Vagina (tissue), 2 donors: ENCODE measurements at places on chromosomes 4 and X.

- DNase-seq: no peak
These were observed 29.8 kb upstream of the MAGEA11 start for GRCh38 chrX:149682031-149682430.

GRCh38 chrX:129043138-129043537, 480.2 kb downstream of the SMARCA1 start:
- DNase-seq: no peak

DNA sequence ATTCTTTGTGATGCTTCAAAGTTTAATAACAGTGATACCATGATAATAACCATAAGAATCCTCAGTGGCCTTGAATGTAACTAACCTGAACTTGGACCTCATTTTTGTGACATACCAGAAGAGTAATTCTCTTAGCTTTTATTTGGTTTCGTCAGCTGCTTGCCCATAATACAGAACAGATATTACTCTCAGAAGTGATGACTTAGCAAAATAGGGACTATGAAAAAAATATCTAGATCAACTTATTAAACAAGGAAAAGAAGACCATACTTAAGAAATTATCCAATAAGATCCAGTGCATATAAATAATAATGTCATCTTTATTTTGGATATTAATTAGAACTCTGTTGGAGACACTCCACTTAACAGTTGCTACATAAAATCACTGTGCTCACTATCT, 236.9 kb upstream of the GPC4 start:
- DNase-seq: no peak

GRCh38 chrX:119503484-119503861, 35.2 kb downstream of the SLC25A5 start:
- no peak for DNase-seq

DNA sequence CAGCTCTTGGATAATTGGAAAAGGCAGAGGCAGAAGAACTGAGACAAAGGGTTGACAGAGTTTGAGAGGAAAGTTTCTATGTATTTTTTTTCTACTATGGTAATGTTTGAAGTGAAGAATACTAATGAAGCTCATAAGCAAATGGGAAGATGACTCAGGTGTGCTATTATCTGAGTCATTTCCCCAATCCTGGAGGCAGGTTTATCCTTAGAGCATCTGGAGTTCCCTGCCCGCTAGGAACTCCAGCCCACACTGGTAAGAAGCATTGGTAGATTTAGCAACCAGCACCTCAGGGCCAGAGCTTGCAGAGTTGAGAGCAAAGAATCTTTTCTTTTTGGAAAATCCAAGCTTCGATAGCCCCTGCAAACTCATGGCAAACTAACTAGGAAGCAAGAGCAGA, 55.2 kb downstream of the DOCK11 start:
- no peak for DNase-seq

GRCh38 chrX:111309083-111309482, 38.8 kb upstream of the CAPN6 start:
- no peak for DNase-seq

DNA sequence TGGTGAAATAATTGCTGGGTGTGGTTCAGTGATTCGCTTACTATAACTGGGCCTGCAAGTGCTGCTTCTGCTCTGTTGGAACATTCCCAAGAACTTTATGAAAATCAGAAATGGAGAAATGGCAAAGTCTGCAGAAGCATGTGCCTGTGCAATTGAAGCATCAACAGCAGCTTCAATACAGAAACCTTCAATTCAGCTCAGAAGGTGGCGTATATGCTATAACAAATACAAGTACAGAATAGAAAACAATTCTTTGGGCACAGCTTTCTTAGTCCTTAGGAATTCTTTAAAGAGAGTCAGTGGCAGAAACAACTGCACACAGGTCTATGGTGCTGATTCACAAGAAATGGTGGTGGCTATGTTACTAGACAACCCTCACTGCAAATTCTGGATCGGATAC, 18.0 kb upstream of the PDHA2 start:
- no peak for DNase-seq

GRCh38 chr4:39464886-39465501, 6.1 kb downstream of the LIAS start:
- DNase-seq: no peak

- DNase-seq: no peak
These were observed 57.6 kb upstream of the RAP1GDS1 start for GRCh38 chr4:98203332-98204235.

DNA sequence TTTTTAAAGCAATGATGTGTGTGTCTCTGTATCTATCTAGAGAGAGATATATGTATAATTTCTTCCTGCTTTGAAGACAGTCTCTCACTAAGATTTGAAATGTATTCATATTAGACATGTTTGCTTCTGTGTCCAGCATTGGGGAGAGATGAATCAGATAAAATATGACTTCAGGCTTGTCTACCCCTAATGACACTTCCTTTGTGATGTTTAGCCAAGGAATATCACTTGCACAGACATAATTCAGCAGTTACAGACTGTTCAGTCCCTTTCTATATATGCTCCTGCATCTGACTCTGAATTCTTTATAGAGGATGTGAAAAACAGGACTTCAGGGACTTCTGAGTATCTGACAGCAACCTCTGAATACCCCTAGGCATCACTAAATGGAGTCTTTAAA, 158.4 kb downstream of the DCLK2 start:
- DNase-seq: no peak

- DNase-seq: no peak
These were observed 15.0 kb downstream of the CFI start for GRCh38 chr4:109786846-109787245.

- no peak for DNase-seq
These were observed 92.3 kb downstream of the SPRY1 start for GRCh38 chr4:123488916-123489315.

DNA sequence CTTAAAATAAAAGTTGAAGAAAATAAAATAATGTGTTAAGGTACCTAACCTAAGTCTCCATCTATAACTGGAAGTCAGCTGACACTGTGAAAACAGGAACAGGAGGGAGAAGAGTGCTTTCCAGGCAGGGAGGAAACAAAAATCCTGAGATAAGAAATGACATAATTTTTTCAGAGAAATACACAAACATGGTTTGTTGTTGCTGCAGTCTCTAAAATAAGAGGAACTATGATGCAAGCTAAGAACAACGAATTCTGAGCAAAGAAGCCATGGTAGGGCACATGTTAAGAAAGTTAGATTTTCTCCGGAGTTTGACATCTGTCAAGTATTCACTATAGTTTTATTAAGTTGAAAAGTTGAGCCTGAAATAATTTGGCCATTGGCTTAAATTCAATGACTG, 26.9 kb downstream of the PAPSS1 start:
- DNase-seq: no peak

- DNase-seq: no peak
These were observed 65.1 kb upstream of the DDX53 start for GRCh38 chrX:22934640-22935039.

- no peak for DNase-seq
These were observed 232.6 kb downstream of the CBR4 start for GRCh38 chr4:168777277-168777965.
